Calu3 (cell line): ENCODE measurements at places on chromosomes 6 and 20. TPM values are rescaled to one million over a fixed set of nuclear protein-coding genes. Genes with fewer than 3 reads are reported as not detected.
A peak's percentile ranks its signal among the peaks of the same experiment; 100 is the strongest.

GRCh38 chr20:219290-220115 is 7.6 kb upstream of the DEFB129 start:
- DNase-seq, result peak; percentile 23

DNA sequence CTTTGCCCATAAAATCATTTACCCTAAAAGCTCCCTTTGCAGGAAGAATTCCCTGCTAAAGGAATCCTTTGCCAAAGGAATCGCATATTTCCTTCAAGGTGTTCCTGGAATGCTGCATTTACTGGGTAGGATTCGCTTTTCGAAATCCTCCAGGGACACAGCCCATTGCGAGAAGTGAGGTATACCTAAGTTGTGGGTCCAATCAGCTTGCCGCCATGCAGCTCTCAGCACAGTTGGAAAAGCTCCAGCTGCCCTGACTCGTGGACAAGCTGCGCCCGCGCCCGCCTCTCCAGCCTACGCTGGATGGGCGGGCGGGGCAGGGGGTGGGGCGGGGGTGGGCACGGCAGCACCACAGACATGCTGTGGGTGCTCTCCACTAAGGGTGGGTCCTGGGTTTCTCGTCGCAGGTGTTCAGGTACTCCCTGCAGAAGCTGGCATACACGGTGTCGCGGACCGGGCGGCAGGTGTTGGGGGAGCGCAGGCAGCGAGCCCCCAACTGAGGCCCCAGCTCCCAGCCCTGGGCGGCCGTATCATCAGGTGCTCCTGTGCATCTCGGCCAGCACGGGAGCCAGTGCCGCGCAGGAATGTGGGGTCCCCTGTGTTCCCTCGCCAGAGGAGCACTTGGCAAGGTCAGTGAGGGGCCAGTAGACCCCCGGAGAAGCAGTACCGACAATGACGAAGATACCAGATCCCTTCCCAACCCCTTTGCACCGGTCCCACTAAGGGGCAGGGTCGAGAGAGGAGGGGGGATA is 1.4 kb downstream of the NNAT start:
- DNase-seq, result no peak

DNA sequence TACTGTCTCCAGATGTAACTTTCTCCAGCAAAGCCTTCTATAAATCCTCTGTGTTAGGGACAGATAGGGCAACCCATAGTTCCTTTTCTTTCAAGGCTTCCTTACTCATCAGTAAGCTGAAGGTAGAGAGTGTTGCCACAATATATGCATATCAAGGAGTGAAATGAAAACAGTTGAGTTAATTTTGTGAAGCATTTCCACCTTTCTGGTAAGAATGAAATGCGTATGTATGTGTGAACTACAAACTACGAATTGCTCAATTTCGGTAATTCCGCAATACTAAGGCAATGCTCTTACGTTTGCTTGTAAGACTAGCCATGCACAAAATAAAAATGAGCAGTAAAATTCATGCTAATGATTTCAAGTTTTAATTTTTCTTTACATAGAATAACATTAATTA is 61.2 kb upstream of the HBS1L start:
- DNase-seq, result no peak

- no peak for DNase-seq
Measured at GRCh38 chr6:42520786-42521607, 42.8 kb upstream of the UBR2 start.

DNA sequence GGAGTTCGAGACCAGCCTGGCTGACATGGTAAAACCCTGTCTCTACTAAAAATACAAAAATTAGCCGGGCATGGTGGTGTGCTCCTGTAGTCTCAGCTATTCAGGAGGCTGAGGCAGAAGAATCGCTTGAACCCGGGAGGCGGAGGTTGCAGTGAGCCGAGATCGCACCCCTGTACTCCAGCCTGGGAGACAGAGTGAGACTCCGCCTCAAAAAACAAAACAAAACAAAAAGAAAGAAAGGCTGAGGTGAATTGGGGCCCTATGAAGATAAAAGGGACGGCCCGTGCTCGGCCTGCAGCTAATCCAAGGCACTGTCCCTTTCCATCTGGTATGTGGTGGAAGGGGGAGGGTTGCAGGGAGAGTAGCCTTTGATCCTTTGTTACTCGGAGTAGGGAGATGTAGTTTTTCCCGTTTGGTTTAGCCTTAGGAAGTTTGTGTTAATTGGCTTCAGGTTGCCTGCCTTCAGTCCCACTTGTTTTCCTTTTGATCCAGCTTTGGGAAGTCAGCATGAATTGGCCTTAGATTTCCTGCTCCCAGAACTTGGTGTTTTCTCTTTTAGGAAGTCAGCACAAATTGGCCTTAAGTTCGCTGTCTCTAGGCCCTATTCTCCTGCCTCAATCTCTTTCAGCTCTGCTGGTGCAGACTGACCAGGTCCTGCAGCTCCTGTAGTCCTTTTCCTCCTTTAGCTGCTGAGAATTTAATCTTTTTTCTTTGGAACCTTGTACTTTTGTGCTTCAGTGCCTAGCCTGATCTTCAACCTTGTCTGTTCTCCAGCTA is 36.1 kb upstream of the PAQR8 start:
- no peak for DNase-seq

DNA sequence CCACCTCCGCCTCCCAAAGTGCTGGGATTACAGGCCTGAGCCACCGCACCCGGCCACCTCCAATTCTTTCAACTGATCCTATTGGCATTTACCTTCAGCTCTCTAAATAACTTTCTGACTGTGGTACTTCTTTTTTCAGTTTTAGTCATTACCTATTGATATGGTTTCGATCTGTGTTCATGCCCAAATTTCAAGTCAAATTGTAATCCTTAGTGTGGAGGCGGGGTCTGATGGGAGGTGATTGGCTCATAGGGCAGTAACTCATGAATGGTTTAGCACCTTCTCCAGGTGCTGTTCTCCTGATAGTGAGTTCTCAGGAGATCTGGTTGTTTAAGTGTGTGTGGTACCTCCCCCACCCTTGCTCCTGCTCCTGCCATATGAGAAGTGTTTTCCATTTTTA is 140.9 kb downstream of the LPA start:
- DNase-seq, result no peak

GRCh38 chr20:35474303-35474871 is 19.0 kb downstream of the CEP250 start:
- no peak for DNase-seq

- no peak for DNase-seq
Measured at GRCh38 chr6:68159433-68159832, 475.6 kb upstream of the ADGRB3 start.

DNA sequence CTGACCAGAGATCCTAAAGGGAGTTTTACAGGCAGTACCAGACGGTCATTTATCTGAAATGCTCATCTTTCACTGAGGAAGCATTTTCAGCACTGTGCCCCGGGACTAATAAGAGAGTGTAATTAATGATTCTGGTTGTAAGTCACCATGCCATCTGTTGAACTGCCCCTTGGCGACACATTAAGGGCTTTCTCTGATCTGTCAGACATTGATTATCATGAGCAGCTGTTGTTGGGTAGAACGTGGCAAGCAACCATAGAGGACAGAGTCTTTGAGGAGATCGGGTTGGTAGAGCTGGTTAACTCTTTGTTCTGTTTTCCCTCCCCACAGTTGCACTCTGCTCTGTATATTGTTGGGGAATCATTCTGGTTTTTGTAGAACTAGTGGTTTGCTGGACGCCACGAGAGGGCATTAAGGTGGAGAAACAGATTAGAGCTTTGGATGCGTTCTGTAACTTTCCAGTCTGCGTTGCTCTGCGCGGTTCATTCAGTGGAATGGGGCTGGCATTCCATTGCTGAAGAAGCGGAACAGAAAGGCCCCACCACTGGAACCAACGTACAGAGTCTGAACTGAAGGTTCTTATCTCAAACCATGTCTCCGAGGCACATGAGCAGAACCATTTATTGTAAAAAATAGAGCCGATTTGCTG is 34.3 kb downstream of the RPRD1B start:
- DNase-seq, result no peak

DNA sequence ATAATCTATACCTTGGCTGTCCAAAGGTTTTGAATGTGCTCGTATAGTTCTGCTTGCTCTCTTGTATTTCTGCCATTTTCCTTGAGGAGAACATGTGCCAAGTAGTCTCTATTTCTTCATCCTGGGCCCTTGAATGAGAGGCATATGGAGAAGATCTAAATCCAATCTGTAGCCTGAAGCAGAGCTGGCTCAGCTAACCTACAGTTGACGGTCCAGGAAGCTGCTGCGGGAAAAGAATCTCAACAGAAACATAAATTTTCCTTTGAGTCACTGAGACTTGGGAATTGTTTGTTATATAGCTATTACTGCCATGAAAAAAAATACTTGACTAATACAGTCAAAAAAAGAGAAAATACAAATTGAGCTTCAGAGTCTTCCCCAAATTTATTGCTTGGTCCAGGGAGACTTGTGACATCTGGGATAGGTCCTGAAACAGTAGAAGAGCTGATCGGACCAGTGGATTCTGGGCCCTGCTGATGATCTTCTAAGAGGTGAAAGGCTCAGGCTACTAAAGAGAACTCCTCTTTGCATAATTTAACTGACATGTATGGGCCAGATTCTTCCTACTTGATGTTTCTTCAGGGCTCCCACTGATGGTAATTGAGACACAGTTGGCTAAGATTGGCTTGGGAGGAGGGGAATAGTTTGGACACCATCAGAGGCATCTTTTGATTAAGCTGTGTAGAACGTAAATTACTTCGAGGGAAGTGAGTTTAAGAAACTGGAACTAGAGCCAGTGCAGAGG is 29.9 kb upstream of the PLCB4 start:
- DNase-seq, result no peak

GRCh38 chr6:150282806-150283205 is 86.0 kb upstream of the IYD start:
- DNase-seq, result no peak

GRCh38 chr6:157683707-157684106 is 139.3 kb upstream of the SNX9 start:
- DNase-seq, result no peak

DNA sequence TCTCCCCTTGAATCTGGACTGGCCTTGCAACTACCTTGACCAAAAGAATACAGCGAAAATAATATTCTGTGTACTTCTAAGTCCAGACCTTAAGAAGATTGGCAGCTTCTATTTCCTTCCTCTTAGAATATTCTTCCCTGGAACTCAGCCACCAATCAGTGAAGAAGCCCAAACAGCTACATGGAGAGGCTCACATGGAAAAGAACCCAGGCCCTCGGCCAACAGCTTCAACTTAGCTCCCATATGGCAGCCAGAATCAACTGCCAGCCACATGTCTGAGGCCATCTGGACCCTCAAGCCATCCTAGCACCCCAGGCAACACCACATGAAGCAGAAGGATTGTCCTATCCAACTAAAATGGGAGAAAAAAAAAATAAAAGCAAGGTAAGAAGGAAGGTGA is 178.8 kb downstream of the IBTK start:
- DNase-seq, result no peak

DNA sequence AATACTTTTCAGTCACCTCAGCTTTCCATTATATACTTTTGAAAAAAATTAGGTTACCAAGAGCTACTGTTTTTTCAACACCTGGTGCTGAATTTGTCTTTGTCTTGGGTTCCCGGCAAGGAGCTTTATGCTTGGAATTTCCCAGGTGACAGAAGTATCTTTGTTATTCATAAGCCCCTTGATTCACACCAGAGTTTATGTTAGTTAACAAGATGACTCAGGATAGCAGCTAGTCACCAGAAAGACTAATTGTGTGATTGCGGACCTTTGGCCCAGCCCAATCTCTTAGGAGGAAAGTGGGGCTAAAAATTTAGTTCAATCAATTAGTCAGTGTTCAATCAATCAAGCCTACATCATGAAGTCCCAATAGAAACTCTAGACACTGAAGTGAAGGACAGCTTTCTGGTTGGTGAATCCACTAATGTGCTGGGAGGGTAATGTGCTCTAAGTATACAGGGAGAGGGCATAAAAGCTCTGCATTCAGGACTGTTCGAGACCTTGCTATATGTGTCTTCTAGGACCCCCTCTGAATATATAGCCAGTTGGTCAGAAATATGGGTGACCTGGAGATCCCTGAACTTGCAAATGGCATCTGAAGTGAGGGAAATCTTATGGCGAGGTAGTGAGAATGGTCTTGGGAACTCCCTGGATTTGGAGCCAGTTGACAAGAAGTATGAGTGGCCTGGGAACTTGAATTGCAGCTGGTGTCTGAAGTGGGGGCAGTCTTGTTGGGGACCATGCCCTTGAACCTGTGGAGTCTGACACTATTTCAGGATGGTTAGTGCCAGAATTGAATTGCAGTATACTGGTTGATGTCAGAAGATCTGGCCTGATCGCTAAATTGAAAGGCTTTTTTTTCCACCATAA is 16.2 kb downstream of the TMEM30A start:
- peak; percentile 30 for DNase-seq

- no peak for DNase-seq
Measured at GRCh38 chr6:35385457-35386202, 43.3 kb downstream of the PPARD start.

GRCh38 chr6:18302561-18303439 is 38.5 kb upstream of the DEK start:
- DNase-seq, result no peak

GRCh38 chr6:79718509-79719247 is 87.5 kb downstream of the SH3BGRL2 start:
- DNase-seq, result no peak

DNA sequence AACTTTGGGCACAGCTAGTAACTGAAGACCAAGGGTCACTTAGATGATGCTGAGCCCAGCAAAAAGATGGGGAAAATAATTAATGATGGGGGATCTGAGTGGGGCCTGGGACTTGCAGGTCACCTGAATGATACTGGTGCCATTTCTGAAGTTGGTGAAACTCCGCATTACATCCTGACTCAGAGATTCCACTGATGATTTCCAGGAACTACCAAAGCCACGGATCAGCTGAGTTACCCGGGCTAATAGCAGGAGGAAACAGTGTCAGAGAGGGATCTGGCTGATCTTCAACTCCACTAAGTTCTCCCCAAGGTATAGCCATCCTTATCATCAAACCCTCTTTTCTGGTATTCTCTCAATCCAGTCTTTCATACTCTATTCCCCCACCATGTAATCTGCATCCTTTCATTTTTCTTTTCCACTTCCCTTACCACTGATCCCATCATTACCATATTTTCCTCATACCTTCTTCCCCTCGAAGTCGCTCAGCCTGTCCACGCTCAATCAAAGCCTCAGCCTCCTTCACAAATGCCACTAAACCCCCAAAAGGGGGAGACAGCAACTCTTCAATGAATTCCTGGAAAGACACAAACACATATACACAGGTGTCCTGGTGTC is 20.2 kb downstream of the VPS52 start:
- no peak for DNase-seq

GRCh38 chr6:41278699-41279405 is 7.6 kb downstream of the TREM1 start:
- peak; percentile 83 for DNase-seq

- DNase-seq, result no peak
Measured at GRCh38 chr6:6654599-6655575, 66.4 kb downstream of the LY86 start.

Gene LGSN
- total RNA-seq, result not detected in 2 replicates

Gene KIF6
- 0.45 TPM in 1 of 2 replicates, not detected in the other for total RNA-seq

Gene SCUBE3
- total RNA-seq, result 0.44 and 0.47 TPM in 2 replicates

Gene ABHD16B
- total RNA-seq, result 0.24 TPM in 1 of 2 replicates, not detected in the other

Gene TTK
- 29.6 and 36.2 TPM in 2 replicates for total RNA-seq

Gene DST
- 177 and 212 TPM in 2 replicates for total RNA-seq
